ENCODE measurements at places on chromosomes 1 and 21.

DNA sequence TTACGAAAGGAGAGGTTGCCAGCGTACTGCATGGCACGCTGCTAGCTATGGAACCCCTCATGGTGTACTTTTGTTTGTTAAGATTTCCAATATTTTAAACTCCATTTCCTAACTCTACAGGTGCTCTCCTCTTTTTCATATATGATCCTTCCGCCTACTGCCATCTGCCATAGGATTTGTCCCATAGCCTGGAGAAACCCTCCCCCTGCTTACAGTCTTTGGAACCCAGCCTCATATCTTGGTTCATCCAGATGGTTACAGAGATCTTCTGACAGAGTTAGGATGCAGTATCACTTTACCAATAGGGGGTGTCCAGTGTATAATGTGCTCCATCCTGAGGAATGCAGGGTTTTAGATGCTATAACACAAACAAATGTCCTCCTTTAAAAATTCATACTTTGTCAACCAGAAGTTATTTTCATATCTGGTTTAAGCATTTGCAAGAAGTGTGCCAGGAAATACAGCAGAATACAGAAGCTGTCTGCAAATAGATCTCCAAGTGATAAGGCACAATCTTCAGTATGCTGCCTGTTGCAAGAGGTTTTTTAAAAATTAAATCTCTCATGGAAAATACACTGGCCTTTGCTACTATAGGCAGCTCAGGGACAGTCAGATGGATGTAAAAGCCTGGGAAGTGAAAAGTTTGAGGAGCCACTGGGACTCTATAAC is 377.8 kb downstream of the KCNH1 start:
- DNase-seq = no peak

GRCh38 chr21:37425001-37425400 is 58.4 kb downstream of the DYRK1A start:
- DNase-seq = no peak

DNA sequence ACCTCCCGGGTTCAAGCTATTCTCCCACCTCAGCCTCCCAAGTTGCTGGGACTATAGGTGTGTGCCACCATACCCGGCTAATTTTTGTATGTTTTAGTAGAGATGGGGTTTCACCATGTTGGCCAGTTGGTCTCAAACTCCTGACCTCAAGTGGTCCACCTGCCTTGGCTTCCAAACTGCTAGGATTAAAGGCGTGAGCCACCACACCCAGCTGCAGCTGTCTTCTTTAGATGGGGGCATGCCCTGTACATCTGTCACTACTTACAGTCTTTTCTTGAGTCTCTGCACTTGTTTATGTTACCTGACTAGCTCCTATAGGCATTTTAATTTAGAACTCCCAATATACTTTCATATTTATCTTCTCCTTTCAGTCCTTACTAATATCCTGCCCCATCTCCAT is 64.2 kb downstream of the SELENOF start:
- DNase-seq = no peak

GRCh38 chr1:73766786-73767348 is 431.1 kb downstream of the LRRIQ3 start:
- no peak for DNase-seq

GRCh38 chr1:96355521-96355920 is 366.1 kb upstream of the PTBP2 start:
- no peak for DNase-seq

- DNase-seq = peak; percentile 67
Measured at GRCh38 chr1:43936431-43937151, 3.0 kb downstream of the ARTN start.

GRCh38 chr1:167489571-167490340 is 28.6 kb downstream of the CD247 start:
- no peak for DNase-seq

GRCh38 chr1:111803951-111804350 is 48.2 kb downstream of the DDX20 start:
- no peak for DNase-seq

DNA sequence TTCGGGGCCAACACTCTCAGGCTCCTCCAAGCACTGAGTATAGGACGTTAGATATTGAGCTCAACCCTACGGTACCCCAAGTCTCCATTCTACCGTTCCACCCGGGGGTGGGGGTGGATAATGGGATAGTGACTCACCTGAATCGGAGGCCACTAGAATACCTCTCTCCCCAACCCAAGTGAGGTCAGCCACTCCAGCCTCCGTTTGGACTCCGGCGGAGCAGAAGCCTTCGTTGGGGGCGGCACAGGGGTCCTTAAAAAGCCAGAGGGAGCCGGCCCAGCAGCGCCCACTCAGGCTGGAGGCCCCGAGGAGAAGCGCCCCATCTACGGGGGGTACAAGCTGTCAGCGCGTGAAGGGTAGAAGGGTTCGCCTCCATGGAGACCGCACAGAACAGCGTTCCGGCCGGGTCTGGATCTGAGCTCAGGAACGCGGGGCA is 556 bp downstream of the WDR77 start:
- no peak for DNase-seq

GRCh38 chr1:57590978-57591377 is 167.1 kb upstream of the DAB1 start:
- no peak for DNase-seq

DNA sequence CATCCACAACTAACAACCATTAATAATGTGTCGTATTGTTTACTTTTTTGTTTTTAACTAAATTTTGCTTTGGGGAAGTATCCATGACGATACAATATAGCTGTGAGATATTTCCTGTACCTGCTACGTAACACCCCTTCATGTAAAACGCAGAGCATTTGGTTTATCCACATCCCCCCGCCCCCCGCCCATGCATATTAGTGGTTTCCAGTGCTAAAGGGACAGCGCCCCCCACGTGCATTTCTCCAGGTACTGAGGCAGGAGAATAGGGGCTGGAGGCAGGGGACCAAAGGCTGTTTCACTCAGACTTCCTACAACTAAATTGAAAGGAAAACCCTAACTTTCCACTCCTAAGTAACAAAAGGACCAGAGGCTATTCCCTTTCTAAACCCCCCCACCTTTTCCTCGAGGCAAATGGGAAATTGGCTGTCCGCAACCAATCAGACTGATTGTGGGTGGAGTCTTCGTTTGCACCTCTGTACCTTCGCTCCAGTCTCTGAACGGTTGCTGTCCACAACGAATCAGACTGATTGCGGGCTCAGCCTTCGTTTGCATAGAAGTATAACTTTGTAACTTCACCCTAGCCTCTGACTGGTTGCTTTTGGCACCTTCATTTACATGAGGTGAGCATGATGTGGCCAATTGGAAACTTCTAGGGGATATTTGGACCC is 12.2 kb upstream of the RIPK4 start:
- DNase-seq = no peak
